ENCODE measurements at places on chromosomes 5 and 9. TPM values are rescaled to one million over a fixed set of nuclear protein-coding genes. Genes with fewer than 3 reads are reported as not detected.

RNF183 gene
- total RNA-seq, result not detected

SOX30 gene
- not detected for total RNA-seq

EIF4E1B gene
- not detected for total RNA-seq

PCDHA13 gene
- not detected for total RNA-seq

N4BP3 gene
- total RNA-seq, result 2.8 TPM

FABP6 gene
- total RNA-seq, result not detected

PRLR gene
- 0.16 TPM for total RNA-seq

ATP6V0E1 gene
- 185 TPM for total RNA-seq

PRR16 gene
- total RNA-seq, result 12.0 TPM

CTXN3 gene
- total RNA-seq, result not detected

NUTM2F gene
- not detected for total RNA-seq

IFNK gene
- not detected for total RNA-seq

PTGS1 gene
- 61.8 TPM for total RNA-seq

STKLD1 gene
- 0.13 TPM for total RNA-seq

Measured in epithelial cell of alveolus of lung (primary cell).